Aortic smooth muscle cell (primary cell): ENCODE measurements at places on chromosomes 3 and 15. TPM values are rescaled to one million over a fixed set of nuclear protein-coding genes. Genes with fewer than 3 reads are reported as not detected.

HCLS1 gene
- total RNA-seq, result 7.3 and 13.3 TPM in 2 replicates

FGF7 gene
- 14.1 and 17.7 TPM in 2 replicates for total RNA-seq

ERC2 gene
- 0.37 and 0.53 TPM in 2 replicates for total RNA-seq

PATL2 gene
- 0.62 and 0.92 TPM in 2 replicates for total RNA-seq

SEMA5B gene
- total RNA-seq, result 0.53 and 3.6 TPM in 2 replicates

CASR gene
- total RNA-seq, result not detected in 2 replicates

RNF111 gene
- total RNA-seq, result 11.9 and 16.5 TPM in 2 replicates

GPR171 gene
- total RNA-seq, result not detected in 2 replicates

OSBPL10 gene
- 10.7 and 12.7 TPM in 2 replicates for total RNA-seq

RARB gene
- 1.2 and 6.9 TPM in 2 replicates for total RNA-seq

KLHL25 gene
- 2.9 and 3.2 TPM in 2 replicates for total RNA-seq

PTH1R gene
- total RNA-seq, result 0.06 and 0.13 TPM in 2 replicates

IL17RC gene
- total RNA-seq, result 29.2 and 36.5 TPM in 2 replicates

OR5K2 gene
- not detected in 2 replicates for total RNA-seq

DCLK3 gene
- total RNA-seq, result not detected in 2 replicates

RTP3 gene
- total RNA-seq, result not detected in 2 replicates

PCYT1A gene
- total RNA-seq, result 87.4 and 97.9 TPM in 2 replicates

SOX14 gene
- total RNA-seq, result not detected in 2 replicates

LSMEM2 gene
- total RNA-seq, result 0.06 TPM in 1 of 2 replicates, not detected in the other

ADAMTSL3 gene
- 0.56 and 1.5 TPM in 2 replicates for total RNA-seq

NANOGP8 gene
- not detected in 2 replicates for total RNA-seq

UPK1B gene
- 0.06 and 0.40 TPM in 2 replicates for total RNA-seq

TTC21A gene
- 2.2 and 3.0 TPM in 2 replicates for total RNA-seq

TGFBR2 gene
- total RNA-seq, result 158 and 163 TPM in 2 replicates

GABRR3 gene
- total RNA-seq, result not detected in 2 replicates

GABRB3 gene
- total RNA-seq, result 0.81 and 1.1 TPM in 2 replicates

SLC51B gene
- total RNA-seq, result not detected in 2 replicates

KCNMB2 gene
- total RNA-seq, result not detected in 2 replicates

SLCO3A1 gene
- total RNA-seq, result 2.4 and 5.6 TPM in 2 replicates
